Kidney epithelial cell (primary cell): ENCODE measurements at places on chromosomes 12 and 14. TPM values are rescaled to one million over a fixed set of nuclear protein-coding genes. Genes with fewer than 3 reads are reported as not detected.

The BCL7A gene
- total RNA-seq, result 20.5 and 23.8 TPM in 2 replicates

The PPHLN1 gene
- 51.2 and 57.2 TPM in 2 replicates for total RNA-seq

The SYNDIG1L gene
- total RNA-seq, result not detected in 2 replicates

The HSPB8 gene
- 43.3 and 44.2 TPM in 2 replicates for total RNA-seq

The PACS2 gene
- total RNA-seq, result 105 and 114 TPM in 2 replicates

DNA sequence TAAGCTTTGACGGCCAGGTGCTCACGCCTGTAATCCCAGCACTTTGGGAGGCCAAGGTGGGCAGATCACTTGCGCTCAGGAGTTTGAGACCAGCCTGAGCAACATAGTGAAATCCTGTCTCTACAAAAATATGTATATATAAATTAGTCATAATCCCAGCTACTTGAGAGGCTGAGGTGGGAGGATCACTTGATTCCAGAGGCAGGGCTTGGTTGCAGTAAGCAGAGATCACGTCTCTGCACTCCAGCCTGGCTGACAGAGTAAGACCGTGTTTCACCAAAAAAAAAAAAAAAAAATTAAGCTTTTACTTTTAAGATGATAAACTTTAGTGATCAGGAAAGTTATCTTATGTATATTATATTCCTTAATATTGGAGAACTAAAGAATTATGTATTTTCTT lies 18.0 kb upstream of the SNAPC1 start:
- no peak for DNase-seq

GRCh38 chr14:32028599-32028998 lies 48.5 kb upstream of the ARHGAP5 start:
- peak; percentile 81 for DNase-seq

DNA sequence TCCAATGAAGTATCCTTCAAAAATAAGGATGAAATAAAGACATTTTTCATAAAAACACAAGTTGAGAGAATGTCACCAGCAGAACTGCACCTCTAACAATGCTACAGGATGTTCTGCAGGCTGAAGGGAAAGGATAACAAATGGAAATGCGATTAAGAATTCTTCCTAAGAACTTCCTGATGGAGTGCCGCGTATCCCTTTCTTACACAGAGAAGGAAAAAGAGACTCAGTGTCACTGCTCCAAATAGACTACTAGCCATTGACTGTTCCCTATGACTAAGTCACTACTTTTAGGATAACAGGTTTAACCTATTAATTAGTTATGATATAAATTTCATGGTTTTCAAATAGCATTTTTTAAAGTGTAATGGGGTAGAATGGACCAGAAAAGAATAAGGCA lies 3.2 kb downstream of the ANO2 start:
- no peak for DNase-seq

DNA sequence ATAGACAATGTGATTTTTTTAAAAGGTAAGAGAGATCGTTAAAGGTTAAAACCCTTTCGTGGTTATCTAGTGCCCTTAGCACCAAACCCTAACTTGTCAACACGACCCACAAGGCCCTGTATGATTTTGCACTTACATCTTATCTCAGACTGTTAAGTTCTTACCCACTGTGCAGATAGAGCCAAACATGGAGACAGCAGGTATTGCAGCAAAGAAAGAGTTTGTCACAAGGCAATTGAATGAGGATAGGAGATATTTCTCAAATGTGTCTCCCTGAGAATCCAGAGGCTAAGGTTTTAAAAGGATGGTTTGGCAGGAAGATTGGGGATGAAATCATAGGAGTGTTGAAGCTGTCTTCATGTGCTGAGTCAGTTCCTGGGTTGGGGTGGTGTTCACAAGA lies 313.4 kb downstream of the AEBP2 start:
- no peak for DNase-seq

DNA sequence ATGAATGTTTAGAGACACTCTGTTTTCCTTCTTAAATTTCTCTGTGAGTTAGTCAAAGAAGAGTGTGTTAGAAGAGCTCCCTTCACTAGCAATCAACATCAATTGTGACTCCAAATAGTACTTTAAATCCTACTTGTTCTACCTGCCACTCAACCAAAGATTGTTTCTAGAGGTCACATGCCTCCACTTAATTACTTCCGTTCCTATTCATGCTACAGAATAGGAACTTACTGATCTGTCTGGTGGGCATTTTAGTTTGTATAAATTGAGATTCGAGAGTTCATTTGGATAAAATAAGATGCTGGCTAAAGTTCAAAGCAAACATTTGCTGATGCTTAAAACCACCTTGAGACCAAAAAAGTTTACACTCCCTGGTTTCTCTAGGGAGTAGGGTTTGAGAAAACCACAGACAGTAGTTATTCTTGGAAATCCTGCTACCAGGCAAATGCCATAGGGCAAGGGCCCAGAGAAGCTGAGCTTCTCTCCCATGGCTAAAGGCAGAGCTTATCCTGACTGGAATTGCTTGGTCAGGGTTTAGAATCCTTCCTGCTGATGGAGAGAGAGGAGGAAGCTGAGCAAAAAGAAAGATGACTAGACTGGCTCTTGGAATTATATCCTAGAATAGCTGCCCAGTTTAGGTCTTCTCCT lies 389.6 kb upstream of the ATP2B1 start:
- no peak for DNase-seq

- DNase-seq, result no peak
Measured at GRCh38 chr14:90253826-90254225, 2.5 kb upstream of the PSMC1 start.

DNA sequence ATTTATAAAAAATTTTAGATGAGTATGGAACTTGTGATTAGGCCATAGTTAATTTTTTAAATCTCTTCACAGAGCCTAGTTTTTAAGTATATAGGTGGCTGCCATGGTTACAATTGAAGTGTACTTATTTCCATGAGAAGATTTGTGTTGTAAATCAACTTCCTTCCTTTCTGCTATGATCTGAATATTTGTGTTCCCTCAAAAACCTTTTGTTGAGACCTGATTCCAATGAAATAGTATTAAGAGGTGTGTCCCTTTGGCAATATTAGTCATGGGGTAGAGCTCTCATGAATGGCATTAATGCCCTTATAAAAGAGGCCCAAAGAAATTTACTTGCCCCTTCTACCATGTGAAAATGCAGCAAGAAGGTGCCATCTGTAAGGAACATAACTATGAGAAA lies 28.8 kb downstream of the ETNK1 start:
- no peak for DNase-seq

GRCh38 chr14:32450919-32451675 lies 122.0 kb downstream of the AKAP6 start:
- DNase-seq, result no peak

DNA sequence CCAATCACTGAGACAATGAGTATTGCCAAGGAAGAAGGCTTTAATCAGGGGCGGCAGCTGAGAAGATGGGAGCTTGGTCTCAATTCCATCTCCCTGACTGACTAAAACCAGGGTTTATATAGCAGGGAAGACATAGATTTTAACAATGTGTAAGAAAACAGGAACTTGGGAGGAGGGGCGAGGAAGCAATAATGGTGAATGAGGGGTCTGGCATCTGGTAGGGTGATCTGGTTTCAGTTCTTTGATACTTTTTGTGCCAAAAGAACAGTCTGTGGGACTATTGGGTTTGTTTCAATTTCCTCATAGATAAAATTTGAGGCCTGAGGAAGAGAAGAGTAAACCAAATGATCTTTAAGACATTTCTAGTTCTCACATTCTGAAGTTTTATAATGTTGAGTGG lies 49.2 kb downstream of the FUT8 start:
- no peak for DNase-seq

DNA sequence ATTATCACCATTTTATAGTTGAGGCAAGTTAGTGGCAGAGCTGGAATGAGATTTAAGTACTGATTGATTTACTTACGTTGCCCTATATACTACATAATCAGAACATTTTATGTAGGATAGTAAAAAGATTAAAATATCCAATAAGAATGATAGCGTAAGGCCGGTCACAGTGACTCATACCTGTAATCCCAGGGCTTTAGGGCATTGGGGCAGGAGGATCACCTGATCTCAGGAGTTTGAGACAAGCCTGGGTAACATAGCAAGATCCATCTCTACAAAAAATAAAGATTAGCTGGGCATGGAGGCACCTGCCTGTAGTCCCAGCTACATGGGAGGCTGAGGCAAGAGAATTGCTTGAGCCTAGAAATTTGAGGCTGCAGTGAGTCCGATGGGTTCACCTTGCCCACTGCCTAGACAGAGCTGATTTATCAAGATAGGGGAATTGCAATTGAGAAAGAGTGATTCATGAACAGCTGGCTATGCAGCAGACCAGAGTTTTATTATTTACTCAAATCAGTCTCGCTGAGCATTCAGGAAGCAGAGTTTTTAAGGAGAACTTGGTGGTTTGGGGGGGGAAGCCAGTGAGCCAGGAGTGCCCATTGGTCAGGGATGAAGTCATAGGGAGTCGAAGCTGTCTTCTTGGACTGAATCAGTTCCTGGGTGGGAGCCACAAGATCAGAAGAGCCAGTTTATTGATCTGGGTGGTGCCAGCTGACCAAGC lies 24.7 kb upstream of the SGPP1 start:
- DNase-seq, result no peak
